Thoracic aorta (tissue), 2 donors: ENCODE measurements at places on chromosomes 4 and X. TPM values are rescaled to one million over a fixed set of nuclear protein-coding genes. Genes with fewer than 3 reads are reported as not detected.

Gene DEFB131A
- total RNA-seq = not detected

Gene CLNK
- not detected for total RNA-seq

Gene GPR173
- total RNA-seq = 2.3 TPM

Gene SPANXD
- total RNA-seq = not detected

Gene TEX13D
- total RNA-seq = not detected

Gene MTCP1
- total RNA-seq = 7.4 TPM

Gene NRK
- 7.4 TPM for total RNA-seq

Gene MAGEB1
- total RNA-seq = not detected

Gene HSPA4L
- 15.9 TPM for total RNA-seq

Gene P2RY8
- total RNA-seq = 4.0 TPM

Gene ZNF185
- total RNA-seq = 8.5 TPM

Gene USP46
- total RNA-seq = 15.5 TPM
